NCI-H1092 (cell line): ENCODE measurements at places on chromosomes 2 and 18.

- DNase-seq = no peak
These were observed 215.2 kb downstream of the SCG2 start for GRCh38 chr2:223386984-223387383.

GRCh38 chr2:204538182-204539018, 6.9 kb upstream of the PARD3B start:
- DNase-seq = no peak

DNA sequence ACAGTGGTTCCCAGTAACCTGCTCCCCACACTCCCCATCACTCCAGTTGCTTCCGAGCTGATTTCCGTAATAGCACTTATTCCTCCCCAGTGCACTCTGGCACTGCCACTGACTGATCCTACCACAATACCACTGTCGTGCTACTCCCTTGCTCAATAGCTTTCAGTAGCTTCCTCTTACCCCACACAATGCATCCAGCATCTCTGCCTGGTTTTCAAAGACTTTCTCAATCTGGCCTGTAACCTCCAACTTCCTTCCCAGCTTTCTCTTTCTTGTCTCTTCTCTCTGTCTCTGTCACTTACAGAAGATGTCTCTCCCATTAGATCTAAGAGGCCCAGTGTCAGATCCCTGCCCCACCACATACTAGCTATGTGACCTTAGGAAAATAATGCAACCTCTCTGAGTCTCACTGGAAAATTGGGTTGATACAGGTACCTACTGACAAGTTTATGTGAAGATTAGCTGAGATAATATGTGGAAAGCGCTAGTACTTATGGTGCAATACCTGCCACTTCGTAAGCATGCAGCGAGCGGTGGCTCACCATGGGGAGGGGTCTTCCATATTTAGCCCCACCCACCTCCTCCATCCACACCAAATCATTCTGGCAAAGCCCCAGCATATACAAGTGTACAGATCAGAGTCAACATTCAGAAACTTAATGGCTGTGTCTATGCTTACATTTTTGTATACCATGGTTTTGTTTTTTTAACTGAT, 36.7 kb downstream of the SFXN5 start:
- DNase-seq = no peak

- DNase-seq = no peak
These were observed 56.7 kb downstream of the CYP26B1 start for GRCh38 chr2:72090781-72091482.

DNA sequence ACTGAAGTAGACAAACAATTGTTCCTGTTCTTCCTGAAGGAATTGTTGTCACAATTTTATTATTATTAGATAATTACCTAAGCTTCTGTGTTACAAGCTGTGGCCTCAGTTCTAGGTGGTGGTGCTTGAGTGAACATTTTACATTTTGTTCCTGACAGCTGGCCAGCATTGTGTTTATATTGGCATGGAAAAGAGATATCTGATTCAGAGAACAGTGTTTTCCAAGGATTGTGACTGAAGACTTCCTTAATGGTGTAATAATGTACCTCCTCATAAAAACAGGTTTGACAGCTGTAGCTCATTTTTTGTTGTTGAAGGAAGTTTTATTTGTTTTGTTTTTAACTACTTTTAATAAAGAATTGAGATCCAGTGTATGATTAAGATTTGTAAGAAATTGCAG, 95.2 kb downstream of the EPB41L5 start:
- DNase-seq = peak; percentile 67

- no peak for DNase-seq
These were observed 18.1 kb upstream of the LYPD6B start for GRCh38 chr2:149020432-149020851.

DNA sequence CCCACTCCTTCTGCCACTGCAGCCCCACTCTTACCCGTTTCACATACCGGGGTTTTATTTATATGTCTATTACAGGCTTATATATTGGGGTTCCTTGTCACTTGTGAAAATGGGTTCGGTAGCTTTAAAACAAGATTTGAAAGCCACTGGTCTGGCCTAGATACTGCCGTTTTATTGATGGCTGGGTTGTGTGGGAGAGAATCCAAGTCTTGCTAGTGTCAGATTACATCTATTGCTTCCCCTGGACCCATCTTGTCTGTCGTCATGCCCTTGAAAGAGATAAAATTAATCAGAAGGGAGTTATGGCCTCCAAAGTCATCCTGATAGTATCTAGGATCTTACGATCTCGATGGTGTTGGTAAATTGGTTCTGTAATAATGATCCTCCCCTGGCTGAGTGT, 79.4 kb downstream of the EIPR1 start:
- no peak for DNase-seq

- no peak for DNase-seq
These were observed 17.7 kb upstream of the ZDBF2 start for GRCh38 chr2:206256706-206257205.

GRCh38 chr2:48343571-48344440, 186.1 kb upstream of the STON1 start:
- no peak for DNase-seq

- no peak for DNase-seq
These were observed 158.4 kb downstream of the SP3 start for GRCh38 chr2:173806761-173807160.

GRCh38 chr2:239311132-239312040, 89.4 kb downstream of the HDAC4 start:
- peak; percentile 24 for DNase-seq

GRCh38 chr2:107374249-107374648, 452.4 kb upstream of the RGPD4 start:
- no peak for DNase-seq

DNA sequence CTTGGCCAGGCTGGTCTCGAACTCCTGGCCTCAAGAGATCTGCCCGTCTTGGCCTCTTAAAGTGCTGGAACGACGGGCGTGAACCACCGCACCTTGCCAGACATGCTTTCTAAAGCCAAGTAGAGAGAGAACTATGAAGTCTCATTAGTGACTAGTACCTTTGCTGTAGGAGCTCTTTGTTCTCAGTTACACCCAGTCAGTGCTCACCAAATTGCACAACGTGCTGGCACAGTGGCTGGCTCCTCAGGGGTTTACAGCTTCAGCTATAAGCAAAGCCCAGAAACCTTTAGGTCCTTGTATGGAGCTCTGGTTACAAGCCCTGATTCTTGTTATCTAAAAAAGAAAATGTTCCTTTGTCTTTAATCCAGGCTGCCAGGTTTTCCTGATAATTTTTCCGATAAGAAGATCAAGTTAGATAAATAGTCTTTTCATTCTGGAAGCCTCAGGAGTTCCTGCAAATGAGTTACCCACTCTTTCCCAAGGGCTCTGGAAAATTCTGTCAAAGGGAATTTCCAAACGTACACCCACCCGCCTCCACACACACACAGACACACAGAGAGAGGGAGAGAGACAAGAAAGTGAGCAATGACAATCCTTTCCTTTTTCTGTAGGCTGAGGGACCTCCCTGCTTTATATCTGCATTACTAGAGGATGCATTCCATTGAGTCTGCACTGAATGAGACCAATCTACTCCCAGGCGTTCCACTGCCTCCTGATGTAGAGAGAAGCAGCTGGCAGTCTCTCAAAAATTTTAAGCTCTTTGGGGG, 100.2 kb upstream of the CSRNP3 start:
- DNase-seq = no peak

DNA sequence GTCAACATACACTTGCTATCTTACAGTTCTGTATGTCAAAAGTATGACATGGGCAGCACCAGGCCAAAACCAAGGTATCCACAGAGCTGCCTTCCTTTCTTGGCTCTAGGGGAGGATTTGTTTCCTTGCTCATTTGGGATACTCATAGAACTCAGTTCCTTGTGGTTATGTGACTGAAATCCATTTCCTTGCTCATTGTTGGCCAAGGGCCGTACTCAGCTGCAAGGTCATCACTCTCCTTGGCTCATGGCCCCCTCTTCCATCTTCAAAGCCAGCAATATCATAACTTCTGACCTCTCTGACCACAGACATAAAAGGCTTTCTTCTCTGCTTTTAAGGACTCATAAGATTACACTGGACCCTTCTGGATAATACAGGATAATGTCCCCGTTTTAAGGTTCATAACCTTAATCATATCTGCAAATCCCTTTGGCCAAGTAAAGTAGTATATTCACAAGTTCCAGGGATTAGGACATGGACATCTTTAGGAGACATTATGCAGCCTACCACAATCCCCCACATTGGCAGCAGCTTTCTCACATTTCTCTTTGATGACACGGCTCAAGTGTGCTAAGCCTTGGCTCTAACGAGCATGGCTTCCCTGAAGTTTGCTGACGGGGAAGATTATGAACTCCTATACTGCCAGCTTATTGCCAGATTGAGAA, 20.9 kb downstream of the TMEM237 start:
- no peak for DNase-seq

GRCh38 chr2:8833853-8834252, 3.6 kb downstream of the KIDINS220 start:
- DNase-seq = no peak

- no peak for DNase-seq
These were observed 19.3 kb downstream of the STK25 start for GRCh38 chr2:241489088-241489487.

DNA sequence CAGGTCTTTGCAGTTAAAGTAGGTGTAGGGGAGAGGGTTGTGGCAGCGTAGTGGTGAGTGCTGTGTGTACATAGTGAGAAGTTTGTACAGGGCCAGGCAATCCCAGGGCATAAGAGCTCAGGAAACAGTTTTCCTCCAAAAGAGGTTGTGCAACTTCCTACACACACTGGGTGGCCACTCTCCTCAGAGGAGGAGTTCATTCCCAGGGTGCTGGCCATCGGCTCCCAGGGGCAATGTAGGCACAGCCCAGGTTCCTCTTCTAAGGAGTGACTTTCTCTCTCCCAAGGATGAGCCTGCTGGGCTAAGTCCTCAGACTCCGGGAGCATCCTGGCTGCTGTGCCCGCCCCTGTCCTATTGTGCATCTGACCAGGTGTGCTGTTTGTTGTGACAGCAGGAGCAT, 3.0 kb downstream of the ACOXL start:
- DNase-seq = no peak

DNA sequence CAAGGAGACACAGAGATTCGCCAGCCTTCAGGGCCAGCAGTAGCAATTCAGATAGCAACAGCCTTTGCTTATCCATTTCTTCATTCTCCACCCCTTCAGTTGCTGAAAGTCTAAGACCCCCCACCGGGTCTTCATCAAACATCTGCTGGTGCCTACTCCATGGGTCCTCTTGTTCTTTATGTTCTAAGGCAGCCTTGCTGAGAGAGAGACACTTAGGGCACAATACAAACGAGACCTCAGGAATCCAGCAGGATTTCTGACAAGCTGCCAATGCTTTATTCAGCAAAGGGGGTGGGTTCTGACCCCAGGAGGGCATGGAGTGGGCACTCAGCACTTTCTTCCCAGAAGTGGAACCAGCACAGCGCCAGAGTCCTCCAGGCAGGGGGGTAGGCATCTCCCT, 36.2 kb upstream of the CNGA3 start:
- no peak for DNase-seq

DNA sequence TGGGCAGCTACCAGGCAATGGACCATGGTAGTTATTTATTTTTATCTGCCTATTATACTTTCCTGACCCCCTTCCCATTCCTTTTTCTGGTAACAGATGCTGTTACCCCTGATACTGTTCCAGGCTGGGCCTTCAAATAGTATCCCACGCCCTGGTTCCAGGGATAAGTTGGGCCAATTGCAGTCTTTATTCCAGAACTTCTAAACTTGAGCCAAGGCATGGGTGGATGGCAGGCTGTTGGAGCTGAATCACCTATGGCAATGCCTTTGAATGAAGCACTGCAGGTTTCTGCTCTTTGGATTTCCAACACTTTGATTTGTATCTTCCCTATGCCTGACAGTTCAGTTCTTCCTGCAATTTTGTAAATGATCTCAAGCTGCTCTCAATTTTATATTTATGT, 99.2 kb upstream of the LHCGR start:
- no peak for DNase-seq

- DNase-seq = no peak
These were observed 70.2 kb downstream of the LBH start for GRCh38 chr2:30301551-30301950.

- DNase-seq = no peak
These were observed 64.1 kb upstream of the RAPGEF4 start for GRCh38 chr2:172671501-172671900.

GRCh38 chr2:151198645-151199044, 63.0 kb downstream of the RBM43 start:
- no peak for DNase-seq

DNA sequence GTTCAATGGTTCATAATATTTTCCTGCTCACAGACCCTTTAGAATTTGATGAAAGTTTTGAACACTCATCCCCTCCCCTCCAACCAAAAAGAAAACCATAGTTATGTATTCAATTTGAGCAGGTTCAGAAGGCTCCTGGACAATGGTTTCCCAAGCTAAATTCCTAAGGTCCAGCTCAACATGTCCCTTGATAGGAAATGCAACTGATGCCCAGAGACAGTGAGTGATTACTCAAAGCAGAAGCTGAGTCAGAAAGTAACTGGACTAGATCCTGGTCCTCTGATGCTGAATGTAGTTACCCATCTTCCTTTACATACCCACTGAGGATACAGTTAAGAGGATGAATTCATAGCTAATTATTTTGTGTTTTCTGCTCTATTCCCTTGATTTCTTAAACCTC, 218.9 kb upstream of the NCKAP5 start:
- DNase-seq = no peak

DNA sequence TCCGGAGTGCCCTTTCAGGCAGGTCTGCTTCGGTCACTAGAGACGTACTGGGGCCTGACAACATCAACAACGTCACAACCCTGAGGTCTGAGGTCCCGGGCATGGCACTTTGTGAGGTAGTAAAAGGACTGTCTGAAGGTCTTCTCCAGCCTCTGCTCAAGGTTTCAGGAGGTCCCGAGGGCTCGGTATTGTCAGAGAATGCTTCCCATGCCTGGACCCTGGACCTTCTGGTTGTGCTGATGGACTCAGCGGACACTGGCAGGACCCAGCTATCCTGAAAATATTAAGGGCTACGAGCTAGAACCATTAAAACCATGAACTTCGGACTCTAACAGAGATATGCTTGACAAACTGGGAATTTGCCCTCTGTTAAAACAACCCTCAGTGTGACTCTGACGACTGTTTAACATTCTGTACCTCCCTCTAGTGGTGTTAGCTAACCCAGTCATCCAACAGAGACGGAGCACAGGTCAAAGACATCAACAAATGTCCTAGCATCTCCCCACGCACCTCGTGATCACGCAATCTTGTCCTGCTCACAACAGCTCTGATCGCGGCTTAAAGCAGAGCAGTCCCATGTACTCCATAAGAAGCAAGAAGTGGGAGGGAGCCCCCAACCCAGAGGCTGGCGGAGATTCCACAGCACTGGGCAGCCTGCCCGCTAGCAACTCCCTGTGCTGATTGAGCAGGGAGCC, 96.5 kb downstream of the CCDC93 start:
- DNase-seq = no peak

- DNase-seq = no peak
These were observed 20.8 kb downstream of the GAREM2 start for GRCh38 chr2:26193578-26194231.

- DNase-seq = no peak
These were observed 3.7 kb downstream of the PLEK start for GRCh38 chr2:68368654-68369336.

- DNase-seq = no peak
These were observed 308.3 kb downstream of the TSN start for GRCh38 chr2:122063716-122064115.

- no peak for DNase-seq
These were observed 137.4 kb upstream of the CDCA7 start for GRCh38 chr2:173217116-173217840.

- DNase-seq = no peak
These were observed 469.5 kb upstream of the LINC00305 start for GRCh38 chr18:64618390-64618789.

GRCh38 chr18:21205695-21206094, 36.3 kb upstream of the GREB1L start:
- no peak for DNase-seq

- DNase-seq = no peak
These were observed 28.0 kb downstream of the LHCGR start for GRCh38 chr2:48727560-48727959.
